Ovary (tissue), 10 donors: ENCODE measurements at places on chromosomes 6 and 20. TPM values are rescaled to one million over a fixed set of nuclear protein-coding genes. Genes with fewer than 3 reads are reported as not detected.

DNA sequence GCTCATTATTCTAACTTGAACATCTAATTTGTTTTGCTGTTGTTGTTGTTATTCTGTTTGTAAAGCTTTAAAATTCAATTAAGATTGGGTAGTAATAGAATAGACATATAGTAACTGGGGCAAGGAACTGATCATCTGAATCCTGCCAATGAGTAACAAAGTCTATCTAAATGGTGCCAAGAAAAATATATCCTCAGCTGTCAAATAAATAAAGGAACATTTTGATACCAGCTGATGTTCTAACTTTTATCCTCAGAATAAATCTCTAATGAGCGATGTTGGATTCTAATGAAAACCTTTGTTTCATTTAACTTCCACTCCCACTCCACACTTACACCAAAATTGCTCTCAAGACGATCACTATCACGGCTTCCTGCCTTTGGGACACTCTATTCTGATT, 210.9 kb downstream of the TINAG start:
- H3K4me3 ChIP-seq: no peak overlapping the region
- DNase-seq: no peak
- H3K27me3 ChIP-seq: no peaks in the 10 kb centered on the region

GRCh38 chr6:75076009-75076408, 129.8 kb downstream of the COL12A1 start:
- no peaks in the 10 kb centered on the region for H3K27me3 ChIP-seq
- H3K4me3 ChIP-seq: no peak overlapping the region
- H3K4me1 ChIP-seq: no peaks in the 10 kb centered on the region
- H3K27ac ChIP-seq: no peak overlapping the region
- no peak for DNase-seq
- H3K36me3 ChIP-seq: no peaks in the 10 kb centered on the region

ADGRF1 gene
- total RNA-seq: 0.24 TPM

- H3K4me1 ChIP-seq: no peaks in the 10 kb centered on the region
- DNase-seq: no peak
- no peaks in the 10 kb centered on the region for H3K36me3 ChIP-seq
- no peaks in the 10 kb centered on the region for H3K27me3 ChIP-seq
- H3K27ac ChIP-seq: no peak overlapping the region
- H3K4me3 ChIP-seq: no peak overlapping the region
Observed at GRCh38 chr6:2600363-2600762, 150.4 kb downstream of the MYLK4 start.

- H3K4me3 ChIP-seq: no peak overlapping the region
- peaks cover 6% of the 10 kb centered on the region for H3K4me1 ChIP-seq
- no peaks in the 10 kb centered on the region for H3K27me3 ChIP-seq
- DNase-seq: no peak
- no peak overlapping the region for H3K27ac ChIP-seq
Observed at GRCh38 chr20:19779634-19780033, 21.6 kb downstream of the RIN2 start.

TNXB gene
- 334 TPM for total RNA-seq

ULBP3 gene
- total RNA-seq: not detected

DNA sequence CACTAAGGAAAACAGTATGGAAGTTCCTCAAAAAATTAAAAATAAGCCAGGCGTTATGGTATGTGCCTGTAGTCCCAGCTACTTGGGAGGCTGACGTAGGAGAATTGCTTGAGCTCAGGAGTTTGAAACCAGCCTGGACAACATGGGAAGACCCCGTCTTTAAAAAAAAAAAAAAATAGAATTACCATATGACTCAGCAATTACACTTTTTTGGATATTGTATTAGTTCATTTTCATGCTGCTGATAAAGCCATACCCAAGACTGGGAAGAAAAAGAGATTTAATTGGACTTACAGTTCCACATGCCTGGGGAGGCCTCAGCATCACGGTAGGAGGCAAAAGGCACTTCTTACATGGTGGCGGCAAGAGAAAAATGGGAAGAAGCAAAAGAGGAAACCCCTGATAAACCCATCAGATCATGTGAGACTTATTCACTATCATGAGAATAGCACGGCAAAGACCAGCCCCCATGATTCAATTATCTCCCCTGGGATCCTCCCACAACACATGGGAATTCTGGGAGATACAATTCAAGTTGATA, 10.8 kb upstream of the SMIM29 start:
- H3K36me3 ChIP-seq: no peaks in the 10 kb centered on the region
- H3K4me1 ChIP-seq: no peaks in the 10 kb centered on the region
- no peak overlapping the region for H3K27ac ChIP-seq
- no peak overlapping the region for H3K4me3 ChIP-seq
- no peak for DNase-seq
- H3K27me3 ChIP-seq: no peaks in the 10 kb centered on the region

GRCh38 chr6:99066044-99066443, 118.3 kb upstream of the FBXL4 start:
- H3K4me1 ChIP-seq: no peaks in the 10 kb centered on the region
- H3K27ac ChIP-seq: no peak overlapping the region
- H3K4me3 ChIP-seq: no peak overlapping the region
- no peaks in the 10 kb centered on the region for H3K27me3 ChIP-seq
- H3K36me3 ChIP-seq: no peaks in the 10 kb centered on the region

- H3K4me3 ChIP-seq: no peak overlapping the region
- H3K4me1 ChIP-seq: no peaks in the 10 kb centered on the region
- no peaks in the 10 kb centered on the region for H3K27me3 ChIP-seq
- H3K36me3 ChIP-seq: no peaks in the 10 kb centered on the region
- H3K27ac ChIP-seq: no peak overlapping the region
Observed at GRCh38 chr6:63529498-63529897, 42.8 kb upstream of the LOC128125822 start.
